ENCODE measurements at places on chromosomes 2 and 18. TPM values are rescaled to one million over a fixed set of nuclear protein-coding genes. Genes with fewer than 3 reads are reported as not detected.

DNA sequence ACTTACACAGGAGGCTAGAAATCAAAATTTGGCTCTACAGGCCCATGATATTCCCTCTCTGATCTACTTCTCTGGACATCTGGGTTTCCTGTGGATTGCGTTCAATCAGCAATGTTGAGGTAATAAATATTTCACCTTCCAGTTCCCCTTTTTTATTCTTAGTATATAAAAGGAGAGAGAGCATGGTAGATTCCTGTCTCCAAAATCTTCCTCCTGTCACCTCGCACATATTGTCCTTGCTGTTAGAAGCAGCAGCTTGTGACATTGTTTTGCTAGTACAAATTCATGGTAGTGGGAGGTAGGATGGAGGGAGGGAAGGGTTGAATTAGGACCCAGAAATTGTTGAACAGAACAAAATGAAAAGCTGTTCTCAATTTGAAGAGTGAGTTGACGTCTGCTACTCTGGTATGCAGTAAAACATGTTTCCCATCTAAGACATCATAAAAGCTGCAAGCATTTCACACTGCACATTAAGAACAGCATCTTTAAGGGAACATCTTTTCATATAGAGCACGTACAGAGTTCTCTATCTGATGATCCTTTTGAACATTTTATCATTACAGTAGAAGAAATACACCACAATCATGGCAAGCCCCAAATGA is 156.4 kb downstream of the RDH14 start:
- DNase-seq, result no peak

GRCh38 chr18:35616664-35617423 is 35.3 kb downstream of the GALNT1 start:
- DNase-seq, result no peak

- DNase-seq, result no peak
Observed at GRCh38 chr2:102784940-102785339, 23.1 kb downstream of the TMEM182 start.

- no peak for DNase-seq
Observed at GRCh38 chr2:144261966-144262365, 258.0 kb downstream of the ZEB2 start.

- no peak for DNase-seq
Observed at GRCh38 chr2:15243762-15244161, 317.4 kb downstream of the NBAS start.

GRCh38 chr2:174840436-174840835 is 76.2 kb upstream of the CHRNA1 start:
- DNase-seq, result no peak

DNA sequence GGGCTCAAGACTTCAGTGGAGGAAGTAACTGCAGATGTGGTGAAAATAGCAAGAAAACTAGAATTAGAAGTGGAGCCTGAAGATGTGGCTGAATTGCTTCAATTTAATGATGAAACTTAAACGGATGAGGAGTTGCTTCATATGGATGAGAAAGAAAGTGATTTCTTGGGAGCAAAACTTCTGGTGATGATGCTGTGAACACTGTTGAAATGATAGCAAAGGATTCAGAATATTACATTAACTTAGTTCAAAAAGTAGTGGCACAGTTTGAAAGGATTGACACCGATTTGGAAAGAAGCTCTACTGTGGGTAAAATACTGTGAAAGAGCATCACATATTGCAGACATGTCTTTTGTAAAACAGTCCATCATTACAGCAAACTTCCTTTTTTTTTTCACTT is 638.0 kb downstream of the NYAP2 start:
- DNase-seq, result no peak

DNA sequence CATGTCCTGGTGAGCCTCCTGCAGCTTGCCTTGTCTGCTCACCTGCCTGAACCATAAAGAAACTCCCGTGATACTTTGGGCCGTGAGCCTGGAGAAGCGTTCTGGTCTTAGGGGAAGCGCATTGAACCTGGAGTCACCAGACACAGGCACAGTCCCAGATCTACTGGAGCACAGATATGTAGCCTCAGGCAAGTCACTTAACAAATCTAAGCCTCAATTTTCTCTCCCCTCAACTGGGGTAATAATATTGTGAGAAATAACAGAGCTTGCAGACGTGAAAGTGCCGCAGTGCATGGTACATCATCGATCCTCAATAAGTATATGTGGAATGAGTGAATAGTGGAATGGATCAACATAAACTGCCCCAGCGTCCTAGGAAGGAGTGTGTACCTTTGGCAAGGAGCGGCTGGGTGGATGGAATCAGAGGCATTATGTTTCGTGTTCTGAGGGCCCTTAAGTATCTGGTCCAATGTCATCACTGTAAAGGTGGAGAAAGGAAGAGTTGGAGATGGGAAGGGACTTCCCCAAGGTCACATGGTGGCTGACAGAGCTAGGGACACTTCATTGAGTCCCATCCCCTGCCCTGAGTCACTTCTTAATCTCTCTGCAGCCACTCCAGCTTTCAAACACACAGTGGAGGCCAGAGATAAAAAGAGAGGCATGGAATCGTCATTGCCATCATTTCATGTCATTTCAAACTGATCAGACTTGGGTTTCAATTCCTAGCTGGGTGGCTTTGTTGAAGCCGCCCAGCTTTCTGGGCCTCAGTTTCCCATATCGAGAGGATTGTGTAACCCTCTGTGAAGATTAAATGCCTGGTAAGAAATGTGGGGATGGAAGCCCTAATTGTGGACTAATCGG is 172.4 kb downstream of the DDX1 start:
- DNase-seq, result peak; percentile 10

The ITPRID2 gene
- 13.5 TPM for total RNA-seq

The COPS9 gene
- total RNA-seq, result 154 TPM

The SGPP2 gene
- total RNA-seq, result not detected

The UGT1A8 gene
- total RNA-seq, result not detected

Data from H1 (cell line).